ENCODE measurements at places on chromosomes 7 and 10.

GRCh38 chr10:71088054-71088453, 124.3 kb upstream of the UNC5B start:
- no peak for DNase-seq

DNA sequence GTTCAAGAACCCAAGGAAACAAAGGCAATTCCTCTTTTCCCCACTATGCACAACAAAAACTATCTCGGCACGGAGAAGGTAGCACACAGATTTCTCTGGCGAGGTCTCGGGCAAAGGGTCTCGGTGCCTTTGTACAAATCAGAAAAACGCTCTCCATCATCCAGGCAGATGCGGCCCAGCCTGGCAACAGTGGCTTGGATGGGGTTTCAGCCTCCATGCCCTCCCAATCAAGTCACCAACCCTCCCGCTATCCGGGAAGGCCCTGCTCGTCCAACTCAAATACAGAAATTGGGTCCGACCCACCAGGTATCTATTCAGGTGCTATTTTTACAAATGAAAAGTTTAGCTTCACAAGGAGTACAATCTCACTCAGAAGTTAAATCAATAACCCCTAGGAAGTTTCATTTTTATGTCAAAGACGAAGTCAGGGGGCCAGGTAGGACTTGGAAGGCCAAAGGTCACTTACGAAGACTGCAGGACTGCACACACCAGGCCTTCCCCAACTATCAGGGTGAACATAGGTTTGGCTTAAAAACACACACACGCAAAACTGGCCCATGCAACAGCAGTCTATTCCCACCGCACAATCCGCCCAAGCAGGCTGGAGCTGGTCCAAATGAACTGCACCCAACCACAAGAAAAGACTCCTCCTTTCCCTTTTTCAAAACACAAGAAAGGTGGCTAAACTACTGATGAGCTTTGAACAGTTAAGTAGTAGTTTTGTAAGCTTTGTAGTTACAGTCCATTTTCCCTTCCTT, 43.0 kb downstream of the GNA12 start:
- no peak for DNase-seq

DNA sequence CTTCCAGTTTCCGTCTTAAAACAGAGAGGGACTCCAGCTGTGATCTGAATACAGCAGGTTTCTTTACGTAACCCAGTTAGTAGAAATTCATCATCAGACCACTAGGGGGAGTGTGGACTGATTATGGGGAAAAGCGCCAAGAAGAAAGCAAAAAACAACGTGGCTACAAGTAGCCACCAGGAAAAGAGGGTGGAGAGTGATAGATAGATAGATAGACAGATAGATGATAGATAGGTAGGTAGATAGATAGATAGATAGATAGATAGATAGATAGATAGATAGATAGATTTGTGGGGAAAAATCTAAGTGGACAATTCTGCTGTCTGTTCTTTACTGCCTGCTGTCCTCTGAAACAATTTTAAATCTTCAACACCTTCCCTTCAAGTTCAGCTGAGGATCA, 12.7 kb upstream of the AKR1B10 start:
- peak; percentile 11 for DNase-seq

DNA sequence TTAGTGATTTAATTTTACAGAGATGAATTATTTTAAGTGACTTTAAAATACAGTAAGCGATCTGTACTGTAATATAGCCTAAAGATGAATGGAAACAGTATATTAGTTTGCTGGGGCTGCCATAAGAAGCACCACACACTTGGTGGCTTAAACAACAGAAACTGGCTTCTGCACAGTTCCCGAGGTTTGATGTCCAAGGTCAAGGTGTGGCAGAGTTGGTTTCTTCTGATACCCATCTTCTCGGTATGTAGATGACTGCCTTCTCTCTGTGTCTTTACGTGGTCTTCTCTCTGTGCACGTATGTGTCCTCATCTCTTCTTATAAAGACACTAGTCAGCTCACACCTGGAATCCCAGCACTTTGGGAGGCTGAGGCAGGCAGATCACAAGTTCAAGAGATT, 64.0 kb upstream of the KMT2E start:
- DNase-seq: no peak

DNA sequence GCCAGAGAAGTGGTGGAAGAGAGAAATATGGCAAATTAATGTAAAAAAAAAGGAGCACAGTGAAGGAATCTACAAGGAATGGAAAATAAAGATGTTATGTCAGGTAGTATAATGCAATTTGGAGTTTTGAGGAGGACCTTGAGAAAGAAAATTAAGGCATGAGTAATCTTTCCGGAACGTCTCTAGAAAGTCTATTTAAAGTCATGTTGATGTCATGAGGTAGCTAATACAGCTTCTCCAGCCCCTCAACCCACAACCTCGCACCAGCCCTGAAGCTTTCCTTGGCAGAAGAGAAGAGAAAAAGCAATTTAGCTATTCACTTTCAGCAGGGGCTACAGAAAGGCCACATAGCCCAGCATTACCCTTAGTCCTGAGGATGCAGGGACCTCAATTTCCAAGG, 22.5 kb downstream of the TRDMT1 start:
- DNase-seq: no peak

DNA sequence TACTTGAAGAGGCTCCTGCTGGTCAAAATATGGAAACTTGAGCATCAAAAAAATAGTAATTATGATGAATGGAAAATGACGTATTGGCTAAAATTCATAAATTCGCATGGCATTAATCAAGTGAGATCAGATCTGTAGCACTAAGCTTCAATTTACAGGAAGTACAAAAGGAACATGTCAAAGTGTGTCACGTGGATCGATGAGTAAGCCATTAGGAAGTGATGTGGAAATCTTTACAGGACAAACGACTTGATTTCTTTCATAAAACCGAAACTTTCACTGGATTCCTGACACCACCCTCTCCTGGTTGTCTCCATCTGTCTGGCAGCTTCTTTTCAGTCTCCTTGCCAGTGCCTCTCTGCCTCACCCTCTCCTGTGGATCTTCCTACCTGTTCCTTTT, 25.8 kb downstream of the AKR1C8 start:
- DNase-seq: no peak

GRCh38 chr7:74514131-74514591, 60.5 kb downstream of the GTF2IRD1 start:
- no peak for DNase-seq

DNA sequence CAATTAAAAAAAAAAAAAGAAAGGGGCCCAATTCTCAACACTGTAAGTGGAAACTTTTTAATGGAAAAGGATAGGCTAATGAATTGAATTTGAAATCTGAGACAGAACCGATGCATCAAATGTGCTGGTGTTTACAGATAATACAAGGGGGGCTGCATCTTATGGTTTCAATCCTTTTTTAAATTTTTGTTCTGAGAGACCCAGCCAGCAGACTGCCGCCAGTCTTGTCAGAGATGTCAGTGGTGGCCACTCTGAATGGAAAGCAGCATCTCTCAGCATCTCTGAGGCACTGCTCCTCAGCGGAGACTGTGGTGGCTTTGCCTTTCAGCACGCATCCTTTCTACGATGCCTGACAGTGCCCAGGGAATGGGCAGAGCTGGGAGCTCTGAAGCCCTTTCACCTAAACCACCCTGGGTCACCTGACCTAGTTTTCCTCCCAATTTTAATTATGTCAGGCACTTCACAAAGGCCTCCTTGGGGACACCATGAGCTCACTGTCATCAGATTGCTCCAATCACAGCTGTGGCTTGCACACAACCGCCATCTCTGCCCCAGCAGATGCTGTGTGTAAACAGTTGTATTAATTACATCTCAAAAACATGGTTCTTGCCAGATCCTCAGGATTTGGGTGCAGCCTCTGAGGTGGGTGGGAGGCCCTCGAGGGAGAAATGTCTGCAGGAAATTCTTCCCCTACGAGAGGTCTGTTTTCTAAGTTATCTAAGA, 81.2 kb downstream of the EGFR start:
- DNase-seq: no peak

DNA sequence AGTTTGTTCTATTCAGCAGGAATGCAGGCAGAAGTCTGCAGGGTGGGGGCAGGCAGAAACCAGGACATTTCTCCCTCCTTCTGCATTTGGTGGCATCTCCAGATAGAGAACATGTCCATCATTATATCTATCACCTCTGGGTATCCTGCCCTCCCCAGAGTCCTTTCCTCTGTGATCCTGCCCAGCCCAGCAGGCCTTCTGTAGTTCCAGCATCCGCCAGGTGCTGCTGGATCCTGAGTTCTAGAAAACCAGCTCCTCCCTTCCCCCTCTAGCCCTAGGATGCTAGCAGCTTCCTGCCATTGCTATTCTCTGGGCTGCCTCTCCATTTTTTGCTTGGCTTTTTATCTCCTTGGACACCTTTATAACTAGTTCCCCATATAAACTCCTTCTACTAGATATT, 180.3 kb downstream of the KCNMA1 start:
- DNase-seq: no peak

DNA sequence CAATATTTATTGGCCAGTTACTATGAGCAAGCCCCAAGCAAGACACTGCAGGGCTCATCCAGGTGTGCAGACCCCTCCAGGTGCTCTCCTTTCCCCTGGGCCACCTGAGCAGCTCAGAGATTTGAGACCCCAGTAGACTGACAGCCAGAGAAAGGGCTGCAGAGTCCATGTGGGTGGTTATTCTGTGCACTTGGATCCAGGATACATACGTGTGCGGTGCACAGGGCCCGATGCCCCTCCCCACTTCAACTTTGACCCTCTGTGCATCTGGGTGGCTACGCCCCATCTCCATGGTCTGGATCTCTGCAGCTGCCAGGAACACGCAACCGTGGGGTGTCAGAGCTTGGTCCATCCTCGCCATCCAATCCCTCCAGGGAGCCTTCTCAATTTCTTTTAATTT, 72.9 kb downstream of the MKI67 start:
- DNase-seq: no peak

Measured in NCI-H446 treated with DMSO at 0.1 percent for 48 hours (cell line).